NCI-H774 (cell line): ENCODE measurements at places on chromosomes 7 and 10.

- DNase-seq = no peak
These were observed 30.3 kb downstream of the GSTO2 start for GRCh38 chr10:104299031-104299904.

DNA sequence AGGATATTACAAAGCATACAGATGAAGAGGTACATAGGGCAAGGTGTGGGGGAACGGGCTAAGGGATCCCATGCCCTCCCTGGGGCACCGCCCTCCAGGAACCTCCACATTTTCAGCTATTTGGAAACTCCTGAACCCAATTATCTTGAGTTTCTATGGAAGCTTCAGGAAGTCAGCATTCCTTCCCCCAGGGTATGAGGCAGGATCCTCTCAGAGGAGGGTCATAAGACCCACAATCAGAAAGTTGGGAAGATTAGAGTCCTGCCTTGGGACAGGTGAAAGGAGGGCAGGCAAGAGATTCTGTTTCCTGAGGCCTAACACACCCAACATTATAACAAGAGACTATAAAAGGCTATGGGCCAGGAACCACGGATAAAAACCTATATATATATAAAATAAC, 98.0 kb downstream of the RALA start:
- no peak for DNase-seq

- no peak for DNase-seq
These were observed 166.2 kb downstream of the PKD1L1 start for GRCh38 chr7:47782022-47782421.

GRCh38 chr10:70680899-70681730, 8.8 kb downstream of the ADAMTS14 start:
- no peak for DNase-seq

- no peak for DNase-seq
These were observed 39.4 kb downstream of the SEMA3A start for GRCh38 chr7:84154991-84155781.

DNA sequence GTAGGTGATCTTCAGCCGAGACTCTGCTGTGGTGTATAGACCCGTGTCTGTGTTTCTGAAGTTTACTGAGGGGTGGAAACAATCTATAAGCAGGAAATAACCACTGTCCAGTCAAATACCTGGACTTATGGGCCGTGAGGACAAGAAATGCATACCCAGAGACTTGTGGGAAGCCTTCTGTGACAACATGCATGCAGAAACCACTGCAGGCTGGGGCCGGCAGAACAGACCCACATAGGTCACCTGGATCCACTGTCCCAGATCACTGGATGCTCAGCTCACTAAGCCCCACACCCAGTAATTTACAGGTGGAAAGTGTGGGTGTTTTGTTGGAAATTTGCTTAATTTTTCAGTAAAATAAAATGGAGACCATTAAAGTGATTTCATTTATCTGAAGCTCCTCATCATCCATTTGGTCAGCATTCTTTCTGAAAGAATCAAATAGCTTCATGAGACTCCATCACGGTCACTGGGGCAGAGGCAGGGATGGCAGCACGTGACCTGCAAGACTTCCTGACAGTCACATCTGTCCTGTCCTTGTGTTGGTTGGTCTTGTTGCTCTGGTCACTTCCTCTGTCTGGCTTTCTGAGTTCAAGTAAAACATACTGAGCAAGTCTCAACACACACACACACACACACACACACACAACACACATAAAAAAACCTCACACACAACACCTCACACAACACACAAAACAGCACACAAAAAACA, 108.3 kb downstream of the TNS3 start:
- DNase-seq = no peak

- no peak for DNase-seq
These were observed 22.9 kb downstream of the STRIP2 start for GRCh38 chr7:129457101-129457500.

DNA sequence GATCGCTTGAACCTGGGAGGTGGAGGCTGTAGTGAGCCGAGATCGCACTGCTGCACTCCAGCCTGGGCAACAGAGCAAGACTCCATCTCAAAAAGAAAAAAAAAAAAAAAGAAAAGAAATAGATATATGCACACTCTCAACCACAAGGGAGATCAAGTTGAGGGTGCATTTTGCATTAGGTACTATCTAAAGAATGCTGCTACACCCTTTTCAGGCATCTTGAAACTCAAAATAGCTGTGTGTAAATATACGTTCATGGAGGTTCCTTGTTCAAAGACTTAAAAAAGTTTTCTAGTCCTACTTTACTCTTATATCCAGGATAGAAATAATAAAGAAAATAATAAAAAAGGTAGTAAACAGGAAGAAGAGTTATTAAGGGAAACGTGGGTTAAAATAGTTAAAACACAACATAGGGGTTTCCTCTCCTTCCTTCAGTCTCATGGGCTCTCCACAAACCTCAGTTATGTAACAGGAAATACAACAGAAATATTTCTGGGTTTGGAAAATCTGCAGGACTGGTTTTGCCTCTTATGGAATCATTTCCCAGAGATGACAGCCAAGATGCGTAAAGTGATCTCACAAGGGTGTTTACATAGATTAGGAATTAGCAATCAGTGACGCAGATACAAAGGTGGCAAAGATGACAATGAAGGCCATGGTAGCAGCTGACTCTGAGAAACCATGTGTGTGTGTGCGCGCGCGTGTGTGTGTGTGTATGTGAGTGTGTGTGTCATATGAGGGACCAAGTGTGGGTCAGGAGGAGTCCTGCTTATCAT, 15.1 kb downstream of the STEAP4 start:
- no peak for DNase-seq

GRCh38 chr10:62075414-62075813, 173.9 kb downstream of the ARID5B start:
- no peak for DNase-seq

DNA sequence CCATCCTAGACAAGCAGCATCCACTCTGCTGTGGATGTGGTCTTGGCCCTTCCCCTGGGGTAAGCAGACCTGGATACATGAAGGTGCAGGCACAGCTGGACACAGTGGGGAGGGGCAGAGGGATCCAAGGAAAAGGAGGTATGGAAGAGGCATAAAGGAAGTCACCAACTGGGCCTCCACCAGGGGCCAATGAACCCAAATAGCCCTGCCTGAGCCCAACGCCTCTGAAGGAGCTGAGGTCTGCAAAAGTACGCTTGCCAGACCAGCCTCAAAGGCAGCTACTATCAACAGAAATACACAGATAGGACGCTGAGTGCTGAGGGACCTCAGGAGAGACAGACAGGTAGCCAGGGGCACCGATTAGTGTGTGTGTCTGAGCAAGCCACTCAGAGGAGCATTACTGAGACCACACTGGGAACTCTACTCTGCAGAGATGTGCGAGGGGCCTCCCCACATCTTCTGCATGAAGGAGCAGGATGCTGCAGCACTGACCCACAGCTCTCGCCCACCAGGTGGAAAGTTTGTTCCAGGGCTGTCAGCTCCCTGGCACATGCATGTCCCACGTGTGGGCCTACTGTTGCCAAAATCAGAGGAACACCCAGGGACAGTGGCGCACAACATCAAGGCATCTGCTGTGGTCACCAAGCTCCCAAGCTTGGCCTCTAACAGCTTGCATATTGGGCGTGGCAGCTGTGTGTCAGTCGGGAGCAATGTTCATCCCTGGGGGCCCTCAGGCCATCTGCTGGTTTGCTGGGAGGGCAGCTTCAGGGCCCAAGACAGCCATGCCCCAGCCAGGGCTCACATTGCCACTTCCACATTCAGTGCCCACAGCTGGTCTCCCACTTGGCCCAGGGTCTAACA, 40.0 kb downstream of the MKI67 start:
- no peak for DNase-seq

DNA sequence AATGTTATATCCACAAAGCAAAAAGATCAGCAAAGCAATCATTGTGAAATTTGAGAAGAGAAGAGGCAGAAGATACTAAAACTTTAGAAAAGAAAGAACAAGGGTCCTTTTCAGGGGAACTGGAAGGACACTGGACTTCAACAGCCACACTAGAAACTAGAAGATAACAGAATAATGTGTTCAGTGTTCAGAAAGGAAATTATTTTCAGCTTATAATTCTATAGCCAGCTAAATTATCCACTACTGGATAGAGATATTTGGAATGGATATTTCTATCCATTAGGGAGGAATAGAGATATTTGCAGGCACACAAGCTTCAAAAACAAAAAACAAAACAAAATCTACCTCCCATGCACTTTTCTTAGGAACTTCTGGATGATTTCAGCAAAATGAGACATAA, 12.8 kb downstream of the ANXA11 start:
- no peak for DNase-seq

- no peak for DNase-seq
These were observed 101.1 kb downstream of the SLC37A3 start for GRCh38 chr7:140297192-140297591.

DNA sequence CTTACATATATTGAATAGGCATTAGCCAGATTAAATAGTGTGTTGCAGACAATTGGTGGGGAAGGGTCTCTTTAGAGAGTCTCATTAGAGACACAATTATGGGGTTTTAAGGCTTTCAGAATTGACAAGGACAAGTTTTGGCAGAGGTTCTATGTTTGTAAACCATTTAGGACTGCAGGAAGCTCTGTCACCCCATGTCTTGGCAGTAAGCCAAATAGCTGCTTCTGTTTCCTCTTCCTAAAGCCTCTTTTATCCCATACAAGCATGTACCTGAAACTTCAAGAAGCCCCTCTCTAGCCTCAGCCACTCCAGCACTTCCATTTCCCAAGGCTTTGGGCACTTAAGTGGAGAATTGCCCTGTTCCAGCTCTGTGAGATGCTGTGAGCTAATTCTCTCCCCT, 21.8 kb upstream of the LRRC4 start:
- peak; percentile 27 for DNase-seq

DNA sequence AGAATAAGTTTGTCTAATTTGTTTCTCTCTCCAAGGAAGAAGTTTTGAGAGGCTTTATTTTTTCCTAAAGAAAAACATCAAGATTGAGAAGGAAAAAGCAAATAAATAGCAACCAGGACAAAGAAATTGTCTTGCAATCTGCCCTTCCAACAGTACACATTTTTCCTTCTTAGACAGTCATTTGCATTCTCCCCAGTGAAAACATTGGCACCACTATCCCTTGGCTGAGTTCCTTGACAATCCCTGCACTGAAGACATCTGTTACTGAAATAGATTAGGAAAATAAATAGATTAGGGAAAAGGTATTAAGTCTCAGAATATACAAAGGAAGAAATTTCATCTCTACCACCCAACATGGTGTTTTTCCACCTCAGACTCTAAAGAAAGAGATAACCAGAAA, 12.2 kb upstream of the TMEM243 start:
- DNase-seq = no peak

DNA sequence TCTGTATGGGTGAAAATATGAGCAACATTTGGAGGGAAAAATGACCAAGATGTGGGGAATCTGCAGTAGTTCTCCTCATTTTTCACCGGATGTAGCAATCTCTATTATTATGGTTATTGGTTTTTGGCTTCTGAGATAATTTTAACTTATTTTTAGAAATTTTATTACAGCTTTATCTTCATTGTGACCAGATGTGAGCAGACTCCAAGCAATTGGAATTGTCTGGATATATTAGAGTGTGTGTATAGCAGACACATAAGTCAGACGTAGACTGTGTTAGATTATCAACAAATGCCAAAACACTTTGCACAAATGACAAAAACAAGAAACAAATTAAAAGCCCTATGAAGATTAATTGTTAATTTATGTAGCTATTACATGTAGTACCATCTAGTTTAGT, 249.1 kb downstream of the DNAJB9 start:
- DNase-seq = no peak

GRCh38 chr7:33900501-33900900, 4.8 kb upstream of the BMPER start:
- no peak for DNase-seq

GRCh38 chr7:127365957-127366315, 26.6 kb downstream of the ZNF800 start:
- DNase-seq = no peak

GRCh38 chr7:45584261-45585210, 10.4 kb downstream of the ADCY1 start:
- DNase-seq = no peak

GRCh38 chr7:45267262-45267661, 109.7 kb downstream of the RAMP3 start:
- DNase-seq = no peak

- no peak for DNase-seq
These were observed 88.8 kb upstream of the TNS3 start for GRCh38 chr7:47670729-47671128.

DNA sequence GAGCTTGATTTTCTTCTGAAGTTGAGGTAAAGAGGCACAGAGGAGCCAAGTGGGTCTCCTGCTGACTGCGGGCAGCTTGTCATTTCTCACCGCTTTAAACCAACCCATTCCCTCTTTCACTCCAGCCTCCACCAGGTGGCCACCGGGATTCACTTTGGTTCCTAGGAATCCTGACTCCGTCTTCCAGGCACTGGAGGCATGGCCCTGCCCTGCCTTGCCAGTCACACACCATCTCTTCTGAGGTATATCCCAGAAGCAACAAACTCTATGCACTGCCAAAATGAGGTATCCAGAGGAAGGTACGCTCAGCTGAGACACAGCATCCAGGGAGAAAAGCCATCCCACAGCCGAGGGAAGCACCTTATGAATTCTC, 280.8 kb downstream of the TNS3 start:
- no peak for DNase-seq

- no peak for DNase-seq
These were observed 994 bp upstream of the PTF1A start for GRCh38 chr10:23190872-23191763.

GRCh38 chr7:135232720-135233119, 918 bp upstream of the STRA8 start:
- no peak for DNase-seq

DNA sequence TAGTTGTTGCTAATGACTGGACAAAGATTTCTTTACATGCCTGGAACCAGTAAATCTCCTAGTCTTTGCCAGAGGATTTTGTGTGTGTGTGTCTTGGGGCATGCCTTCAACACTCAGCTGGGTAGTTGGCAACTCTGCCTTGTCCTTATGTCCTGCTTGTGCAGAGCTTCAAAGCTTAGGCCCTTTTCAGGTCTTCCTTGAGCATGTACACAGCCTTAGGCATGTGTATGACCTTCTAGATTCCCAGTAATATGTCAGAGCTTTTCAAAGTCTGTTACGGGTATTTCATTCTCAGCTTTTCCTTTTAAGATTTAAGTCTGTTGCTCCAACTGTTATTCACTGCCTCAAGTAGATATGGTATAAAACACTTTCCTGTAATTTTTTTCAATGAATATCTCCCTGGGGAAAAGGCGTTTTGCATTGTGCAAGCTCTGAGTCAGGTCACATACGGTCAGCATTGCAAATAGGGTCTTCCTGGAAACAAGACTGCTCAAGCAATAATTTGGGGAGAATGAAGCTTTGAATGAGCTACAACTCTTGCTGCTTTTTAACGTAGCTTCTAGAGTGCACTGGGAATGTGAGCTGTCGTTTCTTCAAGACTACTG, 25.5 kb downstream of the SHOC2 start:
- no peak for DNase-seq
